Esophagus squamous epithelium (tissue), 5 donors: ENCODE measurements at places on chromosomes 3 and 15.

DNA sequence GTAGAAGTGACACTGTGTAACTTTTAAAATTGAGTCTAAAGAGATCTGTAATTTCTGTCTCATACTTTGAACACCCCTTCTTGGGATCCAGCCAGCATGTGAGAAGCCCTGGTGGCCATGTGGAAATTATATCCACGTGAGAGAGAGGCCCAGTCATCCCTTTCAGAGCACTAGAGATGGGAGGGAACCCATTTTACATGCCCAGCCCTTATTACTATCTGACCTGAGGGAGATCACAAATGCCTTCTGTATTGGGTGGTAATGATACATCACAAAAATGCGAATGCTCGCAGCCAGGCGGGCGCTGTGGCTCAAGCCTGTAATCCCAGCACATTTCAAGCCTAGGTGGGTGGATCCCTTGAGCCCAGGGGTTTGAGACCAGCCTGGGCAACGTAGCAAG, 27.3 kb upstream of the TRAK1 start:
- DNase-seq: no peak

DNA sequence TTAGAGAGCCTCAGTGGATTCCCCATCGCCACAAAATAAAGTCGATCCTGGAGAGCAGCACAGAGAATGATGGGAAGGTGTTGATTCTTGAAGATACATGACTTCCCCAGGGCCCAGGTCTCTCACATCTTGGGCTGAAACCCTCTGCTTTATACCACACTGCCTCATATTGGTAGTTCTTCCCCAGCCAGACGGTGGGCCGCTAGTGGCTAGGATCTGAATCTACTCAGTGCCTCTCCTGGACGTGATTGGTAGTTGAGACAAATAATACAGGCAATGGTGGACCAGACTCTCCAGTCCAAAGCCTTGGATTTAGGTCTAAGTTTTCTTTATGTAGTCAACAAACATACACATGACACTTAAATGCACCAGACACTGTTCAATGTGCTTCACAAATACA, 49.7 kb downstream of the RAB11A start:
- DNase-seq: no peak

DNA sequence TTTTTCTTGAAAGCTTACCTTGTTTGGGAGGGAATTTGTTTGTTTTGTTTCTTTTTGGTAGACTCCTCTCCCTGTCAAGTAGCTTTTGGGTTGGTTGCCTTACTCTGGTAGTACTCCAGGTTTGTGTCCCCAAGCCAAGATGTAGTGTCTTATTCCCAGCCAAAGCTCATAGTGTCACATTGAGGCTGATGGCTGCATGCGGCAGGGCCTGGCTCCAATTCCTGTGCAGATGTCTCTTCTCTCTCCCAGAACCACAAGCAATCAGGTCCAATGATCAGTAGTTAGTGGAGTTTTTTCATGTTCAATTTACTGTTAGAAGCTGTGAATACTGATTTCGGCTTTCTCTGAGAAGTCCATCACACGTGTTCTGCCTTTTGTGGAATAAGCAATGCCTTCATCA, 221.1 kb upstream of the THBS1 start:
- no peak for DNase-seq

DNA sequence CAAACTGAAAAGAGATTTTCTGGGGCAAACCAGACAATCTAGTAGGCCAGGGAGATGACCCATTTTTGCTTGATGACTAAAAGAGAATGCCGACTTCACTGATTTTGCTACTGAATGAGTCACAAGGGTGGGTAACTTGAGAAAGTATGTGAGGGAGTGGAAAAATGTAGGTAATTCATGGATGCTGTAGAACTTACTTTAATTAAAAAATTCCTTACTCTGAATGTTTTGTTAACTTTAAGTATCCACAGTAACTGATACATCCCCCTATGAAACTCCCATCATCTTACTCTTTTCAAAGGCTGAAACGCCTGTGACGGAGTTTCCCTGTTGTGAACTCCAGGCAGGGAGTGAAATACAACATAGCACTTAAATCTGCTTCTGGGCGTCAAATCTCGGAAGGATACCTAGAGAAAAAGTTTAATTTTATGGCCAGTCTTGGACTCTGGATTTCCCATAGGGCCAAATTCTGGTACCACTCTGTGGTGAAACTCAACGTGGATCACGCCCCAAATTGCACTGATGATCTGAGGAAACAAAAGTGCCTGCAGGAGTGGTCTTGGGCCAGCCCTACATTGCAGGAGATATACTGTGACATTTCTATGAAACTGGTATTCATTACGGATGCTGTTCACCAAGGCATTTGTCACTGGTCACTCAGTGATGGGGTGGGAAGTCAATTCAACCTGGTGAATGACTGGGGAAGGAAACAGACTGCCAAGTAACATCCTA, 24.0 kb downstream of the GOLIM4 start:
- DNase-seq: no peak

DNA sequence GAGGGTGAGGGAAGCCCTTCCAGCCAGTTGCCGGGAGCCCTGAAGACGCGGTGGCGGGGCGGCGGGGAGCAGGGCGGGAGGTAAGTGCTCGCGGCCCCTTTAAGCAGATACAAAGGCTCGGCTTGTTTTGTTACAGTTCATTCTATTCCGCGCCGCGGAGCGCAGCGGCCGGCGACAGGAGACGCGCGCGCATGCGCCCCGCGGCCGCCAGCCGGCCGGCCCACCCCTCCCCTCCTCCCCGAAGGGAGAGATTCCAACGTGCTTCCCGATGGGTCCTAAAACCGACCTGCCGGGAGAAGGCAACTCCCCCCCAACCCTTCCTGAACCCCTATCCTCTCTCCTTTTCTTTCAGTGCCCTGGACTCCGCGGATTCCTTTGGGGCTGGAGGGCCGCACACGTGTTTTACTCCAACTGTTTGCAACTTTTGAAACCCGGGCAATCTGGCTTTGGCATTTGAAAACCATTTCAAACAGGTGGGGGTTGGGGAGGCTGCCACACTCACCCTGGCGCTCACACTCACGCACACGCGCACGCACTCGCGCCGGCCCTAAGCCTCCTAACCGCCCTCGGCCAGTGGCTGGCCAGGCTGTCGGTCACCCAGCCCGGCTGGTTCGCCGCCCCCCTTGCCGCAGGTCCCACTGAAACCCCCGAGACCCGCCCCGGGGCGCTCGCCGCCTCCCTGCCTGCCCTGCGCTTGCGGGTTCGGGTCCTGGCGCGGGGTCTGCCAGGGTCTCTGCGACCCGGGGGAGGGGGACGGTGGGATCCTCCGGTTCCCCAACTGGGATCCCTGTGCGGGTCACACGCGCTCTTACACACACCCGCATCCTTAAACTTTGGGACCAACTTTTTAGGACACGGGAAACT, at the start of gene MAGI1:
Gene MAGI1 (minus strand): TSS at position 193 of the 864 bp plus-strand sequence. CDS start 610 bp downstream, outside the sequence.
- no peak for DNase-seq

- DNase-seq: no peak
Observed at GRCh38 chr3:48585411-48585810, 9.7 kb downstream of the COL7A1 start.
